ENCODE measurements at places on chromosomes 2 and 18. TPM values are rescaled to one million over a fixed set of nuclear protein-coding genes. Genes with fewer than 3 reads are reported as not detected.
A peak's percentile ranks its signal among the peaks of the same experiment; 100 is the strongest.

DNA sequence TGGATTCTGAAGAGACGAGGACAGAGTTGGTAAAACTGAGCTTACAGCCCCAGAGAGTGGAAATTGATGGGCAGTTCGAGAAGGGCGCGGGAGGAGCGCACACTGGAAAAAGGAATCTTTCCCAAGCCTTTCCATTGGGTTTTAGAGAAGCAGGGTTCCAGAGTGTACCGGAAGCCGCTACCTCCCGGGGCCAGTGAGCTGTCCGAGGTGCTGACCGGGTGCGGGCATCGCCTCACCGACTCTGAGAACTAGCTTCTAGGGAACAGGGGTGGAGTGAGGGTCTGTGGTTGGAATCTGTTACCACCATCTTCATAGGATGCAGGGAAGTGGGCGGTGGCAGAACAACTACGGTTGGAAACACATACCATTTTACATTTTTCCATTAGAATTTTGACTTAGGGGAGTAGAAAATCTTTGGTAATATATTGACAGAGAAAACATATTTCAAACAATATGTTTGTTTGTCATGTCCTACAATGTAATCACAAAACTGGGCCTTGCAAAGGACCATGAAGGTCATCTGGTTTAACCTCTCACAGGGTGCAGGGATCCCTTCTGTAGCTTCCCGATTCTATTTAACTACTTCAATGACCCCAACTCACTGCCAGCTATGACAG is 724 bp downstream of the NMS start:
- no peak for DNase-seq

DNA sequence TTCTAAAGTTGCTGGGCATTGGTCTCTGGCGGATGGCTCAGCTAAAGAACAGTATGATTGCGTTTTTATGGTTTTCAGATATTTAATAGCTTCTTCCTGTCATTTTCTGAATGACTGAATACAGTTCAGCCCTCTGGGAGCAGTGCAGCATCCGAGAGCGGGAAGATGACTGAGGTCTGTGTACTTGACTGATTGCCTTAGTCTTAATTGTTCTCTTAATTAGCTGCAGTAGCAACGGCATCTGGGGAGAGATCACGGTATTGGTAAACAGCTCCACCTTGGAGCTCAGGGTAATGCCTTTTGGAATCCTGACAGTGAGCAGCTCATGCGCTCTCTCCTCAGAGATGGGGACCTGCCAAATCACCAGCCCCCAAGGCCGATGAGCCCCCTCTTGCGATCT is 481.4 kb upstream of the SPRED2 start:
- DNase-seq: no peak

DNA sequence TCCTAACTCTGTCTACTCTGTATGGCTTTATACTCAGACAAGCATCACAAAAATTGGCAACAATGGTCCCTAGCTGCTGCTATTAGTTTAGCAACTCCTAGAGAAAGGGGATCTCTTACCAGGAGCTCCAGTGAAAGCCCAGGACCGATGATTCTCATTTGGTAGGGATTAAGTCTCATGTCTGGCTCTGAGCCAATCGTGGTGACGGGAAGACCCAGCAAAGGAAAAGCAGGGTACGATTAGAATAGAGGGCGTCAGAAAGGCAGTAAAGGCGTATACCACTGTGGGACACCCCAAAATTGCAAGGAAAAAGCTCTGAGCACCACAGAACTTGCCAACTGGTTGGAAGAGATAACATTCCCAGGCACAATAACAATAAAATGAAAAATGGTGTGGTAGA is 129.5 kb downstream of the MTCL1 start:
- no peak for DNase-seq

DNA sequence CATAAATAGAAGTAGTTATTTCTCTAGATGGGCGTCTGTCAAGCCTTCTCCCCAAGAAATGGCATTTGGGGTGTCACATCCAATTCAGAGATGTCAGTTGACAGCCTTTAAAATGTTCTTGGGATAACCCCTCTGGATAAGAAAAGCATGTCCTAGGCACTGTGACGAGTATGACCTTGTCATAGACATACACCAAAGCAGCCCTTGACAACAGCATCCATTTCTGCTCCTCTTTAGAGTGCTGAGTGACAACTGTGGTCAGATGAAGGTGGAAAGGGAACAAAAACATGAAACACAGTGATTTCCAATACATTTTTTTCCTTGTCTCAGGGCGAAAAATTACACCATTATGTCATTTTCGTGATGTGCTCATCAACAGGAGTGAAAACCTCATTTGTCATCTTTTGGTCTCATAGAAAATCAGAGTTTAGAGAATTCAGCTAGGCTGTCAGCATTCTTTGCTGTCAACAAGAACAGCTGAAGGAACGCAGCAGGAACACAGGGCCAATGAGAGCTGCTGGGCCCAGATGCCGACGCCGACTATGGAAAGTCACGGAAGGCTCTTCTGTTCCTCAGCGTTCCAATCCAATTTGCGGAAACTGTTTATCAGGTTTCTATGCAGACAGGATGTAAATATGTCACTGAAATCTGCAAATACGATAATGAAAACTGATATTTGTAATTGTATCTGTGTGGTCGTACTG is 193.2 kb downstream of the ICOS start:
- no peak for DNase-seq

ERFE gene
- total RNA-seq: 0.79 TPM

PDE1A gene
- 49.9 TPM for total RNA-seq

MPV17 gene
- total RNA-seq: 46.2 TPM

DNA sequence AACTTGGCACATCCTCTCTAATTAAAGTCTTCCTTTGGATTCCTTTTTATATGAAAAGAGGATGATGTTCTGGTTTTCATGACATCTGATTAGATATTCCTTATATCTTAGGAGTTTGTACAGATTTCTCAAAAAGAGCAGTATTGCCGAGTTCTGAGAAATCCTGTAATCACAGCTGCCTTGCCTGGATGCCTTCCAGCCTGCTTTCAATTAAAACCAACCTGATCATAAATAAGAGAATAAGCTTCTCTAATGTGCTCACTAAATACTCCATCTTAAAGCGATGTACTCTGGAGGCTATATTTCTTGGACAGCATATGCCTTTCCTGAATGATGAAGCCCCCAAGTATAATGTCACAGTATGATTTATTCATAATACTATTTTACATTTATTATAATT is 1203.8 kb upstream of the PIK3C3 start:
- DNase-seq: no peak

- DNase-seq: no peak
Observed at GRCh38 chr2:239829326-239829725, 195.8 kb downstream of the NDUFA10 start.

- no peak for DNase-seq
Observed at GRCh38 chr2:61720911-61721310, 132.9 kb downstream of the FAM161A start.

- DNase-seq: no peak
Observed at GRCh38 chr2:3390041-3390440, 10.5 kb downstream of the TRAPPC12 start.

DNA sequence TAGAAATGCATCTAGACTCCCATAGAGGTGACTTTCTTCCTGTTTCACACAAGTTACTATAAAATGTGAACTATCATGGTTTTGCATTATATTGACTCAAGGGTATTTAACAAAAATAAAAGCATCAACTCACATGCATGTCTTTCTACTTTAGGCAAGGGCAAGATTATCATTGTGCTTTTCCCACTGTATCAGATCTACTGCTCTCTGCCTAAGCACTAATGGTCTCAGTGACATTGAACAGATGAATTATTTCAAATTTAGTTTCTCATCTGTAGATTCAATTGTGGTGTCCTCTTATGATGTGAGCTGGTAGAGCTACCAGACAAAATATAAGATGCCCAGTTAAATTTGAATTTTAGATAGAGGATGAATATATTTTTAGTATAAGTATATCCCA is 113.9 kb downstream of the MTX2 start:
- DNase-seq: no peak

DNA sequence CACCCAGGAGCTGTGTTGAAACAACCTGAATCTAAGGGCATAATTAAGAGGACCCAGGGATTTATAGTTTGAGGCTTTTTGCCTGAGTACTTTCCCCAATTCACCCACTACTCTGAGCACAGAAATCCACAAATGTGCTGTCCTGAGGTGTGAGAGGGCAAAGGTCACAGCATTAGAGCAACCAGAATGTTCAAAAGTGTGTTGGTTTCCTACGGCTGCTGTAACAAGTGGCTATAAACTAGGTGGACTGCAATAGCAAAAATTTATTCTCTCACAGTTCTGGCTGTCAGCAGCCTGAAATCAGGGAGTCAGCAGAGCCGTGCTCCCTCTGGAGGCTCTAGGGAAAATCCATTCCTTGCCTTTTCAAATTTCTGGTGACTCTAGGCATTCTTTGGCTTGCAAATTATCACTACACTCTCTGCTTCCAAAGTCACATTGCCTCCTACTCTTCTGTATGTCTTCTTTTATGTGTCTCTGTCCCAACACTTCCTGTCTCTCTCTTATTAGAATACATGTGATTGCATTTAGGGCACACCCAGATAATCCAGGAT is 91.4 kb upstream of the TACR1 start:
- no peak for DNase-seq

DNA sequence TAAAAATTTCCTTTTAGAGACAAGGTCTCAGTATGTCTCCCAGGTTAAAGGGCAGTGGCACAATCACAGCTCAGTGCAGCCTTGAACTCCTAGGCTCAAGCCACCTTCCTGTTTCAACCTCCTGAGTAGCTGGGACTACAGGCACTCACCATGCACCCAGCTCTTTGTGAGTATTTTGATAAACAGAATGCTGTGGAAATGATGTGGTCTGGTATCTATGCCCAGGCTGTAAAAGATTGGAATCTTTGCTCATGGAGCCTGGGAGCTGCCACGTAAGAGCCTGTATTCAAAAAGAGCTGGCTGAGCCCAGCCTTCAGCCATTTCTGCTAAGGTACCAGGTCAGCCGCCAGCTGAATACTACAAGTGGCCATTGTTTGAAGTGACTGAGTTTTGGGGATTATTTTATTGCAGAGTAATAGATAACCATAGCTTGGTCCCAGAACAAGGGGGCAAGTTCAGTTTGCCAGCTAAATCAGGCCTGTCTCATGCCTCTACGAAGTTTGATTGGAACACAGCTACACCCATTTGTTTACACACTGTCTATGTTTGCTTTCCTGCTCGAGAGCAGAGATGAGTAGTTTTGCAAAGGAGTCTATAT is 21.3 kb upstream of the ARL5A start:
- no peak for DNase-seq

DNA sequence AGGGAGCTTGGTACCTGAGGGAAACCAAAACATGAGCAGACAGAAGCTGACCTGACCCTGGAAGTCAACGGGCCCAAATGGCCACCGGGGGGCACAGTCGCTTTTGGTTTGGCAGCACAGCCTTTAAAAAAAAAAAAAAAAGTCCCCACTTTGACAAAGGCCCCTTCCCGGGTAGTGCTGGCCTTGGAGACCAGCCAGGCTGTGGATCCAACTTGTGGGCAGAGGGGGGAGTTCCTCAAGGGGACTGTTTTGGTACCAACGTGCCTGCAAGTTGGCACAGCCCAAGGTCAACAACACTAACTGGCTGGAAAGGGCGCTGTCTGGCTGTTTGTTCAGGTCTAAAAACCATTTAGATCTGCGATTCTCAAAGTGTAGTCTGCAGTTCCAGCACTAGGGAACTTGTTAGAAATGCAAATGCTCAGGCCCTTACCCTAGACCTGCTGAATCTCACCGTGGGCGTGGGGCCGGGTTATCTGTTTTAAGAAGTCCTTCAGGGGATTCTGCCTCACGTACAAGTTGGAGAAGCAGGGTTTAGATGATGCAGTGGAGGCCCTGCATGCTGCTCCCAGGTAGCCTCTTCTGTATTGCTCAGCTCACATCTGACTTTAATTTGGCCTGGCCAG is 83.0 kb downstream of the LPIN1 start:
- DNase-seq: peak; percentile 37

RAPGEF4 gene
- total RNA-seq: 22.9 TPM

GRCh38 chr18:49563701-49564517 is 2.1 kb downstream of the LIPG start:
- no peak for DNase-seq

DNA sequence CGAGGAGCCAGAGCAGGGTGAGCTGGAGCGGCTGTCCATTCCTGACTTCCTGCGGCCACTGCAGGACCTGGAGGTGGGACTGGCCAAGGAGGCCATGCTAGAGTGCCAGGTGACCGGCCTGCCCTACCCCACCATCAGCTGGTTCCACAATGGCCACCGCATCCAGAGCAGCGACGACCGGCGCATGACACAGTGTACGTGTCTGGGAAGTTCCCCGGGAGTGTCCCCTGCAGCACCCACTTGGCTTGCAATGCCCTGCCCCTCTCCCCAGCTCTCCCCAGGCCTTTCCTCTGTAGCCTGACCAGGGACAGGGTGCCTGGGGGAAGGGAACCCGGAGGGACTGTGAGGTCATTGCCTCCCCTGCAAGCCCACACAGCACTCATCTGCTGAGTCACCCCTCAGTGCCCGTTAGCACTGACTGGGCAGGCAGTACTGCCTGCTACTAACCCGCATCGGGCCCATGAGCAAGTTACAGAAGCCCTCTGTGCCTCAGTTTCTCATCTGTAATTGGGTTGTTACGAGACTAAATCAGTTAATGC is 29.4 kb upstream of the GMPPA start:
- DNase-seq: no peak

DNA sequence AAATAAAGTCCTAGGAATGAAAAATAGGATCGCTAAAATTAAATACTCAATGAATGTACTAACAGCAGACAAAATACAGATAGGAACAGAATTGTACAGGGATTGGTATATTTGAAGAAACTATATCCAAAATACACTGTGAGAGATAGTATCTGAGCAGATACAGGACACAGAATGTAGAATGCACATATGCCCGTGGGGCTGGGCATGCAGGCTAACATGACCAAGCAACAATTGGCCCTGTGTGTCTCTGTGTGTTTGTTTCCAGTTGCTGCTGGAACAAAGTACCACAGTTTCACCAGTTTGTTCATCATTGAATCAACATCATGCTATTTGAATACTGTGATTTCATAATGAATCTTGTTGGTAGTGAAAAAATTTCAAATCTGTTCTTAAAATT is 127.6 kb downstream of the PMAIP1 start:
- DNase-seq: no peak

GRCh38 chr2:63642946-63643345 is 54.2 kb downstream of the MDH1 start:
- DNase-seq: no peak

GRCh38 chr2:41999592-42000281 is 48.1 kb upstream of the PKDCC start:
- no peak for DNase-seq

METAP1D gene
- 29.4 TPM for total RNA-seq

- DNase-seq: no peak
Observed at GRCh38 chr2:8448824-8449556, 232.9 kb upstream of the ID2 start.

GRCh38 chr2:25279091-25279651 is 62.6 kb downstream of the DNMT3A start:
- no peak for DNase-seq

GRCh38 chr2:169480079-169480465 is 778 bp downstream of the BBS5 start:
- DNase-seq: no peak

DNA sequence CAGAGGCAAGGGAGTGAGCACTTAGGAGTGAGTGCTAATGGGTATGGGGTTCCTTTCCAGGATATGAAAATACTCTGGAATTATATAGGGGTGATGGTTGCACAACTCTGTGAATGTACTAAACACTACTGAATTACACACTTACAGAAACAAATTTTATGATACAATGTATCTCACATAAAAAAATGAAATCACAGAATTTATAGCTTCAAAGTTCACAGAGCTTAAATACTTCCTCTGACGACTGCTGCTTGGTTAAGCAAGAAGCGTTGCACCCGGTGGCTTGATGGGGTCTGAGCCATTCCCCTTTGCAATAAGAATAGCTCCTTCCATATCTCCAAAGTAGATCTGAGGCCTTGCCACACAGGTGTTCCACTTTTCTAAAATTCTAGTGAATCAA is 835.1 kb downstream of the TSN start:
- DNase-seq: no peak

GRCh38 chr2:165864296-165864695 is 70.2 kb upstream of the GALNT3 start:
- DNase-seq: no peak
